ENCODE measurements at places on chromosomes 16 and 17. TPM values are rescaled to one million over a fixed set of nuclear protein-coding genes. Genes with fewer than 3 reads are reported as not detected.

The GPRC5B gene
- total RNA-seq, result 5.1 TPM

DNA sequence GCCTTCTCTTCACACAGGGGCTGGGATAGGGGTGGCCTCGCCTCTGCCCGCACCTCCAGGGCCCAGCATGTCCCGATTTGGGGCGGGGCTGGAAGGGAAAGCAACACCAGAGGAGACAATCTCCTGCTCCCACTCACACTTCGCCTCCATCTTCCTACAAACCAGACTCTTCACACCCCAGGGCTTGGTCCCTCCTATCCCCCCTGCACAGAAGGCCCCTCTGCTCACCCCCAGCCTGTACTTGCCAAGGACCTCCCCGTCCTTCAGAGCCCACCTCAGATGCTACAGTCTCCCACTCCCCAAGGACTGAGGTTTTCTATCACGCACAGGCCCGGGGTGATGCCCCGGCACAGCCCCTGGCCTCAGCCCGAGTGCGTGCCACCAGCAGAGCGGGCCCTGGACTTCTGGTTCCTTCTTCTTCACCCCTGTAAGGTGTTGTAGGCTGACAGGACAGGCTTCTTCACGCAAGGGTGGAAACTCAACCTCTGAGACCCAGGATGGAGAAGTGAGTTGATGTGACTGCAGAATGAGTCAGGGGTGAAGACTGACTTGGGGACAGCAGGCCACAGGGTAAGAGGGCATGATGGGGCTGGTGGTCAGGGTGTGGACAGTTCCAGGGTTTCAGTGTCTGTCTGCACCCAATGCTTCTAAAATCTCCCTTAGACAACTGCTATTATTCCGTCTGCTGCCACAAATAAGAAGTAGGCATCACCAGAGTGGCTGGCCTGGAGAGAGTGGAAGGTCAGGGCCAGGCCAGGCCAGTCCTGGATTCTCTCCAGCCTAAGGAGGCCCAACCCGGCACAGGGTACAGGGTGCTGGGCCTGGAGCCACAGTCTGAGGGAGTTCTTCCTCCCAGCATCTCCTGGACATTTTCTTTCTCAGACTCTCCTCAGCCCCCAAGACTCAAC lies 2.5 kb downstream of the ITGAE start:
- no peak for DNase-seq

- DNase-seq, result no peak
Observed at GRCh38 chr16:89957216-89957785, 8.7 kb downstream of the DEF8 start.

The CCDC78 gene
- not detected for total RNA-seq

DNA sequence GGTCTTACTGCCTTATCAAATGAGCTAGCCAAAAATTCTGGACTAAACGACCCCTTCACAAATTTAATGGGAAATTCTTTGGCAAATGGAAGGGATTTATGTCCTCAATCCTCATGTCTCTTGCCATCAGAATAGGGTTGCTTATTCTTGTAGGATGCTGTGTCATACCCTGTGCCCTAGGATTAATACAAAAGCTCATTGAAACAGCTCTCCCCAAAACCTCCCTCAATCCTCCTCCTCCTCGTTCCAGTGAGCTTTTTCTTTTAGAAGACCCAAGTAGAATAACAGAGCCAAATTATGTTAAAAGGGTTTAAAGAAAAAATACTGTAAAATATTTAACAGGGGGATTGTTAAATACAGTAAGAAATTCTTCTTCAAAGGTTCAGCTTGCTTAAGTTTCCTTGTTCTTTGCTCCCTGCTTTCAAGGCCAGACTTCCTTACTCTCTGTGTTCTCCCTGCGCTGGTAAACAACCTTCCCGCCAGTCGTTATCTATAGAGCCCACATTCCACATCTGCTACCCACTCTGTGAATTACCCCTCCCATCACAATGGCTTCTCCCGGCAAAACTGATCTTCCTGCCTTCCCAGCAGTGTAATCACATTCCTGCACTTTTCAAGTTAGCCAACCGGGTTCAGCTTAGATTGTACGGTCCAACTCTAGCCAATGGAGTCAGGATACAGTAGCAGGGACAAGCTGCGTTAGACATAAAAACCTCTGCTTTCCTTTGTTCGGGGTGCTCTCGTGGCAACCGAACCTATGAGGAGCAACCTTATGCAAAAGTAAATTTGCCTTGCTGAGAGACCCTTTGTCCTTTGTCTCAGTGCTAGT lies 9.7 kb downstream of the HPR start:
- no peak for DNase-seq

GRCh38 chr16:16923479-16923878 lies 544.5 kb downstream of the NPIPA7 start:
- DNase-seq, result no peak

- no peak for DNase-seq
Observed at GRCh38 chr16:58862334-58863021, 128.4 kb upstream of the GOT2 start.

DNA sequence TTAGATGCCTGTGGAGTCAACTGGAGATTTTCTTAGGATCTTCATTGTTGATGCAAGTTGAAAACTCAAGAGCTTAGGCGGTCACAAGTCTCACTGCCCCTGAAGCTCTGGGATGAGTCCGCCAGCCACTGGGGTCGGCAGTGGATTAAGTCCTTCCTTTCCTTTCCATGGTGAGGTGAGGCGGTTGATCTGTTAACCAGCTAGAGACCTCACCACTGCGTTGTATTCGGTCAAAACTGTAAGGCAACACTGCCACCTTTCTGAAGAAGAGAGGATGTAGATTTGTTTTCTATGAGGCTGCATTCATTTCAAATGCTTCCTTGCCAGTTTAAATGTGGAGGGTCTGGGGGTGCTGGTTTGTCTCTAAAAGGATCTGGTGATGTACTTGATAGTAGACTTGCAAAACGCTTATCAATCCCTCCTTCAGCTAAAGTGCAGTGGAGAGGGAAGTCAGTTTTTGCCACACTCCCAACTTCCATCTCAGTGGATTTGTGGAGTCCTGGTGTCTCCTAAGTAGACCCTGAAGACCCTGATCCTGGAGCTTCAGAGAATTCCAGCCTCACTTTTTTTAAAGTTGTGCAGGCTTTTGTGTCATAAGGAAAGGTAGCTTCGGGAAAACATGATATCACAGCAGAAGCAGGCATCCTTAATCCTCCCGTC lies 1.7 kb downstream of the MYOCD start:
- DNase-seq, result no peak

DNA sequence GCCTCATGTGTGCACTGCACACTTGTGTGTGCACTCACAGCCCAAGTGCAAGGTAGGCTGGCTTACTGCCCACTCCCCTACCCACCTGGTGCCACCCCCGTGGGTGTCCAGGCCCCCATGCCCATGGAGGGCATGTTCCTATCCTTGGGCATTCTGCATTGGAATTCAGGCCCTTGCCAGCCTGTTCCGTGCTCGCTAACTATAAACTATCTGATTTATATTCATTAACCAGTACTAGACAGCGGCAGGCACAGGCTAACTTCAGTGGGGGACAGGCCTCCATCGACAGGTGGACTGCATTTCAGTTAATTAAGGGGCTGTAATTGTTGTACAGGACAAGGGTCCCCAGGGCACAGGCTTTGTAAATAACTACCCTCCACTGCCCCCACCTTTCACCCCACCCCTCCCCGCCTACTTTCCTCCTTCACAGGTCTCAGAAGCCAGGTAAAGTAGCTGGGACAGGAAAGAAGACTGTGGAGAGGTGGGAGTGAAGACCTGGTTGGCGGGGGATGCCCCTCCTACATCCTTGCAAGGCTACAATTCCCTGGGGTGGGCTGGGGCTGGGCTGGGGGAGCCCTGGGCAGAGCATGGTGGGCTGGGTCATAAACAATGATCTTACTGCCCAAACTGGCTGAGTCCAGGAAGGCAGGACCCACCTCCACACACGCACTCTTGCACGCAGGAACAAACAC lies 119.0 kb upstream of the LHX1 start:
- no peak for DNase-seq

GRCh38 chr17:8140065-8141029 lies 11.9 kb downstream of the PER1 start:
- DNase-seq, result peak; percentile 92

The TM4SF5 gene
- not detected for total RNA-seq

DNA sequence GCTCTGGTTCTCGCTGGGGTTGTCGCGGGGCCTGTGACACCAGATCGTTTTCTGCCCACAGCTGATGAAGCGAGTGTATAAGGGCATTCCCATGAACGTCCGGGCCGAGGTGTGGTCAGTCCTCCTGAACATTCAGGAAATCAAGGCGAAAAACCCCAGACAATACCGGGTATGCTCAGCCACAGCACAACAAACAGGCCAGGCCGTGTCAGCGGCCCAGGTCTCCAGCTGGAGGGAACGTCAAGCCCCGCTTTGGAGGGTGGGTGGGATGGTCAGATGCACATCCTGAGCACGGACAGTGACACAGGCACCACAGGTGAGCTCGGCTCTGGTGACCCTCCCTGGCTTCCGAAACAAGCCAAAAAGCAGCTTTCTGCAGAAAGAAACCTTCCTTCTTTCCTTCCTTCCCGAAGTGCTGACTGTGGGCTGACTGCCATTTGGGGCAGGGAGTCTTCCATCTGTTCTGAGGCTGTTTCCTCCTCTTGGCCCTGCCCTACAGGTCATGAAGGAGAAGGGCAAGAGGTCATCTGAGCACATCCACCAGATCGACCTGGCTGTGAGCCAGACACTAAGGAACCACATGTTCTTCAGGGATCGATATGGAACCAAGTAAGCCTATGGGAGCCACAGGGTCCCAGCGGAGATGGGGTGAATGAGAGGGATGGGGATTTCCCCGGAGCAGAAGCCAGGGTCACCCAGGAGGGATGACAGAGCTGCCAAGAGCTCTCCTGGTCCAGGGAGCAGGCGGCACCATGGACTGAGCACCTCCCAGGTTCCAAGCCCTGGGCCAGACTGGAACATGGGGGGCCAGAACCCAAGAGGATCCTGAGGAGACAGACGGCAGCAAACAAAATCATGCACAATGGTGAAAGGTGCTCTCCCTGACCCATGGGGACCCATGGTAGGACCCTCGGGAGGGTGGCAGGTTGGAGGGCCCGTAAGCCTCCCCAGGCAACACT lies 79.4 kb downstream of the GOSR1 start:
- no peak for DNase-seq

The RUNDC3A gene
- 18.0 TPM for total RNA-seq

DNA sequence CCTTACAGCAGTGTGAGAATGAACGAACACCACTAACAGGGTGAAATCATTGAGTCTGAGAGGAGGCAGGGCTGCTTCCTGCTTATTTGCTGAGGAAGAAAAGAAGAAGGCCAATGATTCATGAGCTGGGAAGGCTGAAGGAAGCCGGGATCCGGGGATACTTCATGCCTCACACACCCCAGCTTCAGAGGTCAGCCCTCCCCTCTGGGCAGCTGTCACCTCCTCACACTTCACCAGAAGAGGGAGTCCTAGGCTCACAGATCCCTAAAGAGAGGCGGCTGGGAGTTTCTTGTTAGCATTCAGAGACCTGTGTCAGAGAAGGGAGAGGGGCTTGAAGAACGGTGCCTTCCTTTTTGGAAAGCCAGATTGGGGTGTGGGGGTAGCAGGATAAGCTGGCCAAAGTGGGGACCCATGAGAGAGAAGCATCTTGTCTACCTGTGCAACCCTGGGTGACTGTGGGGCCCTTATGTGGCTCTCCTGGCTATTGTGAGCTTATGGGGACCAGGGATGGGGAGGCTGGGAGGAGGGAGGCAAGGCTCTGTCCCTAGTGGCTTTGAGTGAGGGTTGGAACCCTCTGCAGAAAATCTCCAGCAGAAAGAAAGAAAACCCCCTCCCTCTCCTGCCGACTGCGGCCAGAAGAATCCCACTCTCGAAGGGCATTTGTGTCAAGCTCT lies 94.6 kb downstream of the RGS9 start:
- no peak for DNase-seq

DNA sequence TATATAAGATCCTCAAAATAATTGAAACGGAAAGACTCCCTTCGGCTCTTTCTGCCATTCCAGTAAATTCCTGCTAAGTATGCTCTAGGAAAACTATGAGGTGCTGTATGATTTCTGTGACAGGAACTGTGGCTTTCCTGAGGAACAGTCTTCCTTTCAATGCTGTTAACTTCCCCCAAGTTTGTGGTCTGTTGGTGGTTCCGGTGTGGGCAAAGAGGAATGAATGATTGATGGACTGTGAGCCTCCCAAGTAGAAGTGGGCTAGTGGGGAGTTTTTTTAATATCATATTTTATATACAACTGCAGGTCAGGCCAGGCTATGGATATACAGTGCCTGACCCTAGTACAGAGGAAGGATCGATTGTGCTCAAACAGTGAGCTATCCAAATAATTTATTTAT lies 560.7 kb upstream of the RBFOX1 start:
- DNase-seq, result no peak

The TOX3 gene
- total RNA-seq, result 2.2 TPM

- DNase-seq, result no peak
Observed at GRCh38 chr17:31631766-31632165, 227.3 kb downstream of the COPRS start.

DNA sequence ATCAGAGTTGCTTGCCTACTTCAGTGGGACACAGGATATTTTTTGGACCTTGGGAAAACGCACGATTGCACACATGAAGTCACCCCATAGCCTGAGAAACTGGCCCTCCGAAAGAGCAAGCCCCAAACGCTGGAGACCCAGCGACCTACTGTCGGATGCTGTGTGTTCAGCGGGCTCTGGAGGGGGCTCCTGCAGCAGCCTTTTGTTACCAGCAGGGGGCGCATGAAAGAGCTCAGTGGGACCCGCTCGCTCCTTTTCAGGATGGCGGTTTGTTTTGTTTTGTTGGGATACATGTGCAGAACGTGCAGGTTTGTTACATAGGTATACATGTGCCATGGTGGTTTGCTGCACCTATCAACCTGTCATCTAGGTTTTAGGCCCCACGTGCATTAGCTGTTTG lies 28.4 kb downstream of the MYH3 start:
- no peak for DNase-seq

GRCh38 chr17:27585153-27585681 lies 45.8 kb upstream of the LGALS9 start:
- DNase-seq, result no peak

The NPIPB2 gene
- 6.1 TPM for total RNA-seq

- DNase-seq, result no peak
Observed at GRCh38 chr17:76867578-76868175, 527 bp upstream of the MGAT5B start.

The SPATA32 gene
- not detected for total RNA-seq

DNA sequence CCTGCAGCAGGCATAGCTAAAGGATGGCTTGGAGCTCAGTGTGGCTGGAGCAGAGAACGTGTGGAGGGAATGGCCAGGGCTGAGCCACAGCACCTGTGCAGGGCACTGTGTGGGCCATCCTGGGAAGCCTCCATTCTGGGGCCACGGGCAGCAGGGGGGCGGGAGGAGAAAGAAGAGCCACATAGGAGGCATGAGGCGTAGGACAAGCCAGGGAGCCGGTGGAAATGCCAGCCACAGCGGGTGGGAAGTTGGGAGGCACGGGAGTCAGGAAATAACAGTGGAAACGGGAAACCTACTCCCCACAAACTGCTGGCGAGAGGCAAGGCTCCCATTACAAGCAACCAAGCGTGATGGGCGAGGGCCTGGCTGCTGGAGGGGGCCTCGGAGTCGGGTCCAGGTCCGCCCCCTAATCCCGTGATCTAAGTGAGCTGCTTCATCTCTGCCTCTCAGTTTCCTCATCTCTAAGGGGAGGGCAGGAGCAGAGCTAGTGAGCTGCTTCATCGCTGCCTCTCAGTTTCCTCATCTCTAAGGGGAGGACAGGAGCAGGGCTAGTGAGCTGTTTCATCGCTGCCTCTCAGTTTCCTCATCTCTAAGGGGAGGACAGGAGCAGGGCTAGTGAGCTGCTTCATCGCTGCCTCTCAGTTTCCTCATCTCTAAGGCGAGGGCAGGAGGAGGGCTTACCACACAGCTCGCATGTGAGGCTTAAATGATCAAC lies 104.9 kb downstream of the ADCY9 start:
- DNase-seq, result no peak
